Stimulated activated CD4-positive, alpha-beta T cell treated with anti-CD3 and anti-CD28 coated beads, TNF-alpha, amount 100 ng/mL, for 1 hour (primary cell): ENCODE measurements at places on chromosomes 11 and 22.

DNA sequence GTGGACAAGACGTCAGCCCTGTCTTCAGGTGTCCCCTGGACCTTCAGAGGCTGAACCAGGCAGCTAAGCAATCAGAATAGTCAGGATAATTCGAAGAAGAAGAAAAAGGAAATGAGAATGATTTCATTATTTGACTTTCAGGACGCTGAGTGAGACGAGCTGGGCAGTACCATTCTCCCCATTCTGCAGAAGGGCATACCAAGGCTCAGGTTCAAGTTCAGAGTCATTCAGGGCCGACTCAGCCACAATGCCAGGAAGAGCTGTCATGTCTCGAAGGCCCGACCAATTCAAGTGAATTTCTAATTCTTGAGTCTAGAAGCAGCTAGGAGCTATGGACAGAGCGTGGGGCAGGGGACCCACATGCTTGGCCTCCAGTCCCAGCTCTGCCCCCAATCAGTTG lies 33.8 kb upstream of the CD82 start:
- DNase-seq, result no peak

DNA sequence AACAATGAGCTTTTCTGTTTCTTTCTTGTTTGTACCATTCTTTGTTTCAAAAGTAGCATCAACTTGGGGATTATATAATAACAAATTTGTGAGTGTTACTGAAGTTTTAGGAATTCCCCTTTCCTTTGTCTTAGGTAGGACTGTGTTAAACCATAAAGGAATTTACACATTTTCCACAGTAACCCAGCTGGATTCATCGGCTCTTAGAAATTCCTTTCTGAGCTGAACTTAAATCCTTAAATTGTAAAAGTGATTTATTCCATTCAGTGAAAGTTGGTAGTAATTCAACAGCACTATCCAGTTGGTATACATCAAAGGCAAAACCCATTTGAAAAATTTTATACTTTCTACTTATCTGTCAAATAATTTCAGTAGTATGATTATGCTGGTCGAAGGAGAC lies 11.8 kb downstream of the EMSY start:
- no peak for DNase-seq

DNA sequence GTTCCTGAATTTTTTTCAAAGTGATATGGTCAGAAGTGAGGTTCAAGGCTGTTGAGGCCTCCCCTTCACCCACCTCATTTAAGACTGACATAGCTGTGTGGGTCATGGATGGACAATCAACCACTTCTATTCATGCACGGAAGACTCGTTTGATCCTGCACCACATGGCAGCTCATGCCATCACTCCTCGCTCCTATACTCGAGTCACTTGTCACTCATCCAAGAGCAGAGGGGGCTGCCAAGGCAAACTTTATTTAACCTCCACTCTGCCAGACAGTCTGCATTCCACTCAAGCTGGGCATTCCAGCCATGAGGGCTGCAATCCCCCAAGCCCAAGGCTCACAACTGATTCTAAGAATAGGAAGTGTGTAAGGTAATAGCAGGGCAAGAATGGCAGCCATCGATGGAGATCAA lies 34.1 kb downstream of the SNX19 start:
- DNase-seq, result no peak

DNA sequence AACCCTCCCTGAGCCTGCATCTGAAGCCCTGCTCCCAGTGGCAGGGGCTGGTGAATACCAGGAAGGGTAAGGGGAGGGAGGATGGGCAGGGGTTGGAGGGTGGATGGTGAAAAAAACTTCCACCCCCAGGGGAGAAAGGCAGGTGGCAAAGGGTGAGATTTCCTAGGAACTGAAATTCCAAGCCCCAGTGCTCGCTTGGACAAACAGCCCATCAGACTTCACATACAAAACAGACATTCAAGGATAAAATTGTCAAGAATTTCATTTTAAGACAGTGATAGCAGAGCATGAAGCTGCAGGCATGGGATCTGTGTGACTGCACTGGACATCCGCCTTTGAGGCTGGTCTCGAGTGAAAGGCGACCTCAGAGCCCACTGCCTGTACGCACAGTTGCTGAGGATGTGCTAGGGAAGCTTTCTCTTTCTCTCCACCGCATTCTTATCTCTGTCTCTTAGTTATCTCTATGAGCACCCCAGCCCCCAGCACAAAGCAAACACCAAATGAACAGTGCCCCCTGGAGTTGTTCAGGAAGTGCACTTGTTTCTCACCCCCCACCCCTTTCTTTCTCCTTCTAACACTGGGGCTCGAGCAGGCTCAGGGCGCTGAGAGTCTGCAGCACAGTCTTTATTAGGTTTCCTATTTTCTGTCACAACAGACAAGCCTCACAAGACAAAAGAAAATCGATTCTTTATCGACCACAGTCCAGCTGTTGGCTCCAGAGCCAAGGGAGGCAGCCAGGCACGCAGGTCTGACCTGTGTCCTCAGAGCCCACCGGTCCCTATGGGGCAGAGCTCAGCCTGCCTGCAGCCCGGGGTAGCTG lies 237.3 kb upstream of the NCAM1 start:
- no peak for DNase-seq

GRCh38 chr11:101718402-101718801 lies 134.6 kb upstream of the TRPC6 start:
- DNase-seq, result no peak

DNA sequence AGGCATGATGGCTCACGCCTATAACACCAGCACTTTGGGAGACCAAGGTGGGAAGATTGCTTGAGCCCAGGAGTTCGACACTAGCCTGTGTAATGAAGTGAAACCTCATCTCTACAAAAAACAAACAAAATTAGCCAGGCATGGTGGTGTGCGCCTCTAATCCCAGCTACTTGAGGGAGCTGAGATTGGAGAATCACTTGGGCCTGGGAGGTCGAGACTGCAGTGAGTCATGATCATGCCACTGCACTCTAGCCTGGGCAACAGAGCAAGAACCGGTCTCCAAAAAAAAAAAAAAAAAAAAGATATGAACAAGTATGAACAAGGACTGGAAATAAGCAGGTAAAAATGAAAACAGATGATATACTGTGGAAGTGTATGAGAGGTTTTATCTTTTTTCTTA lies 54.1 kb upstream of the SOX6 start:
- DNase-seq, result no peak

GRCh38 chr22:24473284-24473683 lies 21.8 kb upstream of the UPB1 start:
- DNase-seq, result no peak

DNA sequence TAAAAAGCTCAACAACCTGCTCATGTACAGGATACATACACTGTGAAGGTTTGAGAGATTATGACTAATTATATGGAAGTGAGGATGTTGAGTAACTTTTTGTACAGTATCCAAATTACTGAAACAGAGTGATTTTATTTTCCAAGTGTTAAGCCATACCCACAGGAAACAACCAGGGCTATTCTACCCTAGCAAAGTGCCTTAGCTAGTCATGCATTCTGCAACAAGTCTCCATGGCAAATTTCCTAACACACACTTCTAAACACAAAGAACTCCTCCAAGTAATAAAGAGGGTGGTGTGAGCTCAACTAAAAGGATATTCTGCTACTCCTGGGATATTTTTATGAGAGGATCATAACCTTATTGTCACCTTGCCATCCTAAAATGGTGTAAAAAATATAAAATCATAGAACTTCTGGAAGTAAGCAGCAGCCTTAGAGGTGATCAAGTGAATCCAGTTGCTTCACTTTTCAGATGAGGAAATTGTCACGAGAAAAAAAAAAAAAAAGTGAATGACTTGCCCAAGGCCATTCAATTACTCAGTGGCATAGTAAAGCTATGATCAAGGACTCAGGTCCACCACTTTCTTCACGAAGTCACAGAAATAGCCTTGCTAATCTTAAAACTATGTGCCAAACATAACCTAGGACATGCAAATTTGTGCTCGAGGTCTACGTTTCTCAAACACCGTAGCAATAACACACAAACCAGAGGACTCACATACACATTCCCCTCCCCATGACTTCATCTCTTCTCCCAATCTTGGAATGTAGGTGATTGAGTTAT lies 4.2 kb downstream of the LGR4 start:
- DNase-seq, result no peak

DNA sequence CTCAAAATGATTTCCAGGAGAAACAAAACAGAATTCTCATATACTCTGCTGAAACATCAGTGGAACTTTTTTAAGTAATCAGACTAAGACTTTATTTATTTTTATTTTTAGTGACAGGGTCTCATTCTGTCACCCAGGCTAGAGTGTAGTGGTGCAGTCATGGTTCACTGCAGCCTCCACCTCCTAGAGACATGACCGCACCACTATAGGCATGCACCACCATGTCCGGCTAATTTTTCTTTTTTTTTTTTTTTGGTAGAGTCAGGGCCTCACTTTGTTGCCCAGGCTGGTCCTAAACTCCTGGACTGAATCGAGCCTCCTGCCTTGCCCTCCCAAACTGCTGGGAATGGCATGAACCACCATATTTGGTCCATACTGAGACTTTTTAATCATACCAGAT lies 42.9 kb downstream of the PRDM10 start:
- no peak for DNase-seq

DNA sequence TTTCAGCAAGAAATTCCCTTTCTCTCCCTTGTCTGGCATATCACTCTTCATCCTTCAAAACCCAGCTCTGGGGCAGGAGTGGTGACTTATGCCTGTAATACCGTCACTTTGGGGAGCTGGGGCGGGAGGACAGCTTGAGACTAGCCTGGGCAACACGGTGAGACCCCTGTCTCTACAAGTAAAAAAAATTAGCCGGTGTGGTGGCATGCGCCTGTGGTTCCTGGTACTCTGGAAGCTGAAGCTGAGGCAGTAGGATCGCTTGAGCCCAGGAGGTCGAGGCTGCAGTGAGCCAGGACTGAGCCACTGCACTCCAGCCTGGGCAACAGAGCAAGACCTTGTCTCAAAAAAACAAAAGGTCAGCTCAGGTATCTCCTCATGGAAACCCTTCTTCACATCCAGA lies 1.4 kb upstream of the RCE1 start:
- no peak for DNase-seq

- DNase-seq, result no peak
These were observed 203.1 kb upstream of the CADM1 start for GRCh38 chr11:115707180-115707905.

GRCh38 chr11:74636630-74637184 lies 44.3 kb downstream of the POLD3 start:
- no peak for DNase-seq

GRCh38 chr22:48210198-48210580 lies 1447.7 kb downstream of the TBC1D22A start:
- no peak for DNase-seq

GRCh38 chr11:67274768-67275605 lies 8.7 kb downstream of the GRK2 start:
- no peak for DNase-seq

DNA sequence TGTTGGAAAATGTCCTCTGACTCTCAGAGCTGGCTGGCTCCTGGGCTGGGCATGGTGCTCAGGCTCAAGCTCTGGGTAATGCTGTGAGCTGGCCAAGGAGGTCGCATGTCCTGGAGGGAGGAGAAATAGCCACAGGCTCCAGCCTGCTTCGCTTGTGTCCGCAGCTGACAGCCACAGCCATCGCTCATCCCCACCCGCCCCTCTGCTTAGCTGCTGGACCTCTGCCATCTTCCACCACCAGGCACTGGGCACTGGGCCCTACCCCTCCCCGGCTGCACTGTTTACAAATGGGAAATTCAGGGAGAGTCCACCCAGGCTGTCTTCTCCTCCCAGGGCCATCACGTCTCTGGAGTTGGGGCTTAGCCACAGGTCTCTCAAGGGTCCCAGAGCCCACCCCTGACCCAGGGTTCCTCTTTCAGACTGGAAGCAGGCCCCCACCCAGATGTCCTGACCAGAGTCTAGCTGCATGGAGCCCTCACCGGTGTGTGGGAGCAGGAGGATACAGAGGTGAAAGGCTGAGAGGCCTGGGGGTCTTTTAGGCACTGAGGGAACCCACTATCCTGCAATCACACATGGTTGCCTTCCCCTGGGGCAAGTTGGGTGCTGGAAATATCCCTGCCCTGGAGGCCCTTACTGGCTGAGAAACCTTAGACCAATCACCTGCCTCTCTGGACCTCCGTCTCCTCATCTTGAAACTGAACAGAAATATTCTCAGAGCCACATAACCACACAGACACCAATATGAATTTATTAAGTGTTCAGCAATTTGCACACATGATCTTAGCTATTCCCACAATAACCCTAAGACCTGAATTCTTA lies 62.7 kb downstream of the CD82 start:
- DNase-seq, result no peak

DNA sequence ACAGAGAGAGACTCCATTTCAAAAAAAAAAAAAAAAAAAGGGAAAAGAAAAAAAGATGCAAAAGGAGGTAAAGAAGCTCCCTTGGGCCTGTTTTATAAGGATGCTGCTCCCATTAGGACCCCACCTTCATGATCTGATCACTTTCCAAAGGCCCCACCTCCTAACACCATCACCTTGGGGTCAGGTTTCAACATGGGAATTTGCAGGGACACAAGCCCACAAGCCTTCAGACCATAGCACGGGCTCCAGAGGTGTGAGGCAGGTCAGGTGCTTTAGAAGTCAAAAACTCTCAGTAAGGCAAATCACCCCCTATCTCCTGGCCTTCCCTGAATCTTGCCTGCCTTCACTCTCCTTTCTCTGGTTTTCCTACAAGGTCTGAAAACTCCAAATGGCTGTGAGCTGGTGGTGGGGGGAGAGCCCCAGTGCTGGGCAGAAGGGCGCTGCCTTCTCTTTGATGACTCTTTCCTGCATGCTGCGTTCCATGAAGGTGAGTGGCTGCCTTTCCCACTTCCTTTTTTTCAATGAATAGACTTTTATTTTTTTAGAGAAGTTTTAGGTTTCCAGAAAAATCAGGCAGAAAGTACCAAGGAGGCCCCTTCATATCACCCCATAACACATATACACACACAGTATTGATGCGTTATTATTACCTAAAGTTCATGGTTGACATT lies 13.2 kb downstream of the ASPHD2 start:
- no peak for DNase-seq

DNA sequence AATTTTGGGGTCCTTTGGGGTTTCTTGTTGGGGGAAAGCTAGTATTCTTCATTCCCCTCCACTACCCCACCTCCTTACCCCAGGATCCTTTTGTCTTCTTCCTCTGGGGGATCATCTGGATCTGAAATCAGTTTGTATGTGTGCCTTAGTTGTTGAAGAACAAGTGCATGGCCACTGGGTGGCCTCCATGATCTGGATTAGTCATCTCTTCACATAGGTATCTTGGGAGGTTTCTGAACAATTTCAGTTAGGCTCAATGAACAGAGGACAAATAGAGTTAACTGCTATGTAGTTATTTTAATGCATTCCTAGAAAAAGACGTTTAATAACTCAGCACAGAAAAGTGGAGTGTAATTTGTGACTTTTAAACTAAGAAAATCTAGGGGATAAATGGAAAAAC lies 7.1 kb upstream of the VWA5A start:
- DNase-seq, result no peak

- DNase-seq, result no peak
These were observed 57.4 kb upstream of the RCN1 start for GRCh38 chr11:32033491-32033890.
